ENCODE measurements at places on chromosomes 16 and 17.

DNA sequence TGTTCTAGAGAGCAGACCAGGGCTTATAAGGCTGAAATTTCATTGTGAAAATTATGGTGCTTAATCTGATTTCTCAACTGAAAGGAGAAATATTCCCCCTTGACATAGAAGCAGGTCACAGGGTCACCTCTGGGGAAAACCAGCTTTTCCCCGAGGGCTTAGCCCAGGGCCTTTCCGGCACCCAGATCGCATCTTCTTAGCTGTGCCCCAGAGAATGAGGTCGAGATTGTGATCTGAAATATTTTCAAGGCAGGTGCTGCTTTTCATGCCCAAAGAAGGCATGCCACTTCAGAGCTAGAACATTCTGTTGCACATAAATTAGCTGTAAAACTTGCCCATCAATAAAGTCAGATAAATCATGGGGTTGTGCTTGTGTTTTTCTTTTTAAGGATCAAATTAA lies 25.4 kb upstream of the ARHGAP17 start:
- no peak overlapping the region for H3K27ac ChIP-seq
- no peaks in the 10 kb centered on the region for H3K4me1 ChIP-seq
- DNase-seq = no peak
- H3K4me3 ChIP-seq = no peak overlapping the region

DNA sequence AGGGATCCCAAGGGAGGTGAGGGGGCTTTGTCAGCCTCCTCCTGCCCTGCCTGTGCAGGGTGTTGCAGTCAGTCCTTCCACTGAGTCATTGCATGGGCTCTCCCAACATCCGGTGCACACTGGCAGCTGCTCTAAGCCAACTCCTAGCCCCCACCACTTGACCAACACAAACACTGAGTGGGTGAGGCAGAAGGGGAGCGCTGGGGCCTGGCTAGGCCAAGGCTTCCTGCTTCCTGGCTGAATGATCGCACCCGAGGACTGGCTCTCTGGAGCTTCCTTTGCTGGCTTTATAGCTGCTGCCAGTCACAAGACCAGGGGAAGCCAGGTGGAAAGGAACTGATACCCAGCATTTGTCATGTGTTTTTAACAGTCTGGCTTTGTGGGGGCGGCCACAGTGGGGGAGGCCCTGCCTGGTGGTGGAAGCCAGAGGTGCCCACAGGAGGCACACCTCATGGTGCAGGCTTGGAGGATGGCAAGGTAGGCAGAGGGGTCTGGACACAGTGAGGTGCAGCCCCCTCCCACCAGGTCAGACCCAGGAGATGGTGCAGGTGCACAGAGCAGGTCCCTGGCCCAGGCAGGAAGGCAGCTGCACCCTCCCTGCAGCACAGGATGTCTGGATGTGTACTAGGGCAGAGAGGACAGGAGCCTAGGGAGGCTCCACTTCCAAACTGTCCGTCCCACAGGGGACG lies 6.8 kb downstream of the MPG start:
- H3K27ac ChIP-seq = no peak overlapping the region
- peaks cover 26% of the 10 kb centered on the region for H3K36me3 ChIP-seq
- H3K27me3 ChIP-seq = no peaks in the 10 kb centered on the region
- no peak overlapping the region for H3K4me3 ChIP-seq
- DNase-seq = no peak
- H3K4me1 ChIP-seq = no peaks in the 10 kb centered on the region

- H3K4me3 ChIP-seq = no peak overlapping the region
- peaks cover 12% of the 10 kb centered on the region for H3K4me1 ChIP-seq
- H3K27me3 ChIP-seq = no peaks in the 10 kb centered on the region
- H3K36me3 ChIP-seq = no peaks in the 10 kb centered on the region
- no peak overlapping the region for H3K27ac ChIP-seq
Measured at GRCh38 chr17:55655777-55656176, 66.9 kb downstream of the TMEM100 start.

- no peaks in the 10 kb centered on the region for H3K27me3 ChIP-seq
- peaks cover 57% of the 10 kb centered on the region for H3K36me3 ChIP-seq
- no peaks in the 10 kb centered on the region for H3K4me1 ChIP-seq
- H3K27ac ChIP-seq = no peak overlapping the region
- no peak overlapping the region for H3K4me3 ChIP-seq
Measured at GRCh38 chr16:56401482-56401881, 23.9 kb downstream of the AMFR start.

GRCh38 chr17:49343273-49343672 lies 18.8 kb downstream of the ZNF652 start:
- H3K27ac ChIP-seq = no peak overlapping the region
- DNase-seq = no peak
- H3K4me1 ChIP-seq = no peaks in the 10 kb centered on the region
- H3K27me3 ChIP-seq = no peaks in the 10 kb centered on the region

DNA sequence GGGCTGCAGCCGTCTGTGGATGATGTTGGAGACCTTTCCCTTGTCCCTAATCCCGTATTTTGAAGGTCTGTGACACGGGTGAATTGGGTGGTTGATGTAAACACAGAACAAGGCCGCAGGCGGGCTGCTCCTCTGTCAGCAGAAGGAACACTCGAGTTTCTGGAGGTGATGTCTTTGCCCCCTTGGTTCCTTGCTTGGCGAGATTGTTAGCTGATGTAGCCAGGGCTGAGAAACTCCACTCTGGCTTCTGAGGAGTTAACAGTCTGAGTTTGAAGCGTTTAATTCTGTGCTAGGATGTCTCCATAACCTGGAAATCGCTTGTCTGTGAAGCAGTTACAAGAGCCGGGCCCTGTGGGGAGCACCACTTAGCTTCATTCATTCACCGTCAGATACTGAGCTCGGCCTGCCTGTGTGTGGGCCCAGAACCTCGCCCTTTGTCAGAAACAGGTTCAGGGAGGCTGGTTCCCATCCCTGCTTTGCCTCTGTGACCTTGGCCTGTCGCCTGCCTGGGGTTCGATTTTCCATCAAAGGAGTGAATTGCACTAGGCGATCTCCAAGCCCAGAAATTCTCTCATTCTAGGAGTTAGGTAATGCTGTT lies 1.3 kb downstream of the MAPK8IP3 start:
- H3K4me1 ChIP-seq = no peaks in the 10 kb centered on the region
- peak; percentile 60 for DNase-seq
- H3K27me3 ChIP-seq = no peaks in the 10 kb centered on the region

- H3K4me3 ChIP-seq = no peak overlapping the region
- no peak overlapping the region for H3K27ac ChIP-seq
Measured at GRCh38 chr17:80951121-80952090, 40.2 kb upstream of the CHMP6 start.

- no peak overlapping the region for H3K27ac ChIP-seq
- no peaks in the 10 kb centered on the region for H3K27me3 ChIP-seq
- no peak for DNase-seq
- H3K4me1 ChIP-seq = no peaks in the 10 kb centered on the region
Measured at GRCh38 chr17:61318684-61319098, 81.0 kb upstream of the TBX2 start.

DNA sequence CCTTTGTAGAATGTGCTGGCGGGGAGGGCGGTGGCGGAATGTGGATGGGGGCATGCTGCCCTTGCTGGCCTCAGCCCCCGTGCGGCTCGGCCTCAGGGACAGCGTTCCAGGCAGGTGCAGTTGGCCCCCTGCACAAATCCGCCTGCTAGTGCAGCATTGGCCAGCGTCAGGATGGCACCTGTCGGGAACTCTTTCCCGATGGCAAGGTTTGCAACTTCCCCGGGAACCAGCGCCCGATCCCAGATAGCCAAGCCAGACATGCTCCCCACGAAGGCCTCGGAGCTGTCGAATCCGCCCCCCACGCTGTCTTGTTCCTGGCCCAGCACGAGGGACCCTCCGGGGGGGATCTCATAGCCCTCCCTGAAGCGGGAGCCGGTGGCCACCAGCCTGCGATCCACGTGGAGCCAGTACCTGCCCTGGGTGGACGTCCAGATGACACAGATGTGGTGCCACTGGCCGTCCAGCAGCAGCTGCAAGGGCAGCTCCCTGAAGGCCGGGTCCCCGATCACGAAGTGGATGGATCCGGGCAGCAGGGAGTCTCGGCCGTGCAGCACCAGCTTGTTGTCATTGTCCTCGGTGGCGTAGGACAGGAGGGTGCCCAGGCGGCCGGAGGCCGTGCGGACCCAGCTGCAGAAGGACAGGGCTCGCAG lies 2.8 kb downstream of the PTX4 start:
- no peaks in the 10 kb centered on the region for H3K36me3 ChIP-seq
- H3K27me3 ChIP-seq = peaks cover 7% of the 10 kb centered on the region
- H3K4me3 ChIP-seq = no peak overlapping the region
- no peak for DNase-seq
- no peaks in the 10 kb centered on the region for H3K4me1 ChIP-seq
- H3K27ac ChIP-seq = no peak overlapping the region

GRCh38 chr16:78437352-78437968 lies 338.0 kb downstream of the WWOX start:
- no peak overlapping the region for H3K27ac ChIP-seq
- peak; percentile 65 for DNase-seq
- H3K27me3 ChIP-seq = no peaks in the 10 kb centered on the region
- no peak overlapping the region for H3K4me3 ChIP-seq
- H3K4me1 ChIP-seq = no peaks in the 10 kb centered on the region

DNA sequence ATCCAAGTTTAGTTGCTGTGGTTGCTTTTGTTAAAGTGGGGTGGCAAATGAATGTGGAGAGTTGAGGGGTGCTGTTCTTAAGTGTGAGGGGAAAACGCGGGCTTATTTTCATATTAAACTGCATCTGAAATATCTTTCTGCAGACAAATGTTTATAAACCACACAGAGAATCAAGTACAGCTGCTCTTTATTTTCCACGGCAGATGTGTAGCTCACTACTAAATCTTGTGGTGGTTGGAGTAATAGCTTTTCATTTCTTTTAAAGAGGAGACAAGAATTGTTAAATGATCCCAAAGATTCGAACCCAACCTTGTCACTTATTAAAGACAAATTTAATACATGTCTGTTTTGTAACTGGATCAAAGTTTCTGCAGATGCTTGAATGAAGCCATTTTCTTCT lies 2.1 kb downstream of the CLTC start:
- peaks cover 3% of the 10 kb centered on the region for H3K4me1 ChIP-seq
- DNase-seq = no peak
- H3K27ac ChIP-seq = no peak overlapping the region
- peaks cover 18% of the 10 kb centered on the region for H3K36me3 ChIP-seq
